ENCODE measurements at places on chromosomes 3 and 15. TPM values are rescaled to one million over a fixed set of nuclear protein-coding genes. Genes with fewer than 3 reads are reported as not detected.

Gene NOX5
- total RNA-seq: 0.26 TPM

Gene AGBL1
- not detected for total RNA-seq

Gene ELL3
- total RNA-seq: 6.8 TPM

- H3K36me3 ChIP-seq: no peaks in the 10 kb centered on the region
- H3K4me1 ChIP-seq: no peaks in the 10 kb centered on the region
- DNase-seq: no peak
- peaks cover 8% of the 10 kb centered on the region for H3K27me3 ChIP-seq
- no peak overlapping the region for H3K4me3 ChIP-seq
These were observed 5.2 kb downstream of the CD200 start for GRCh38 chr3:112338021-112338726.

DNA sequence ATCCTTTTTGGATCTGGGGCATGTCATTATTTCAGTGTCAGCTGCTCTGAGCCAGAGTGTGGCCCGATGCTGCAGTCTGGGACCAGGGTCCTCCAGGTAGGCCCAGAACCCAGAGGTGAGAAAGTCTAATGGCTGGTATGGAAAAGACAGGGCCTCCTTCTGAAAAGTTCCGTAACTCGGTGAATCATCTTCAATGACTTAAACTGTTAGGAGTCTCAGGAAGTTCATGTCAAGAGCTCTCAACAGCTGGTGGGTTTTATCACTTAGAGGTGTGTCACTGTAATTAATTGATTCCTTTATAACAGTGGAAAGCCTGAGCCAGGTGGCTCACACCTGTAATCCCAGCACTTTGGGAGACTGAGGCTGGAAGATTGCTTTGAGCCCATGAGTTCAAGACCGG, 28.5 kb upstream of the PDE8A start:
- no peaks in the 10 kb centered on the region for H3K27me3 ChIP-seq
- no peak overlapping the region for H3K4me3 ChIP-seq
- no peak for DNase-seq

DNA sequence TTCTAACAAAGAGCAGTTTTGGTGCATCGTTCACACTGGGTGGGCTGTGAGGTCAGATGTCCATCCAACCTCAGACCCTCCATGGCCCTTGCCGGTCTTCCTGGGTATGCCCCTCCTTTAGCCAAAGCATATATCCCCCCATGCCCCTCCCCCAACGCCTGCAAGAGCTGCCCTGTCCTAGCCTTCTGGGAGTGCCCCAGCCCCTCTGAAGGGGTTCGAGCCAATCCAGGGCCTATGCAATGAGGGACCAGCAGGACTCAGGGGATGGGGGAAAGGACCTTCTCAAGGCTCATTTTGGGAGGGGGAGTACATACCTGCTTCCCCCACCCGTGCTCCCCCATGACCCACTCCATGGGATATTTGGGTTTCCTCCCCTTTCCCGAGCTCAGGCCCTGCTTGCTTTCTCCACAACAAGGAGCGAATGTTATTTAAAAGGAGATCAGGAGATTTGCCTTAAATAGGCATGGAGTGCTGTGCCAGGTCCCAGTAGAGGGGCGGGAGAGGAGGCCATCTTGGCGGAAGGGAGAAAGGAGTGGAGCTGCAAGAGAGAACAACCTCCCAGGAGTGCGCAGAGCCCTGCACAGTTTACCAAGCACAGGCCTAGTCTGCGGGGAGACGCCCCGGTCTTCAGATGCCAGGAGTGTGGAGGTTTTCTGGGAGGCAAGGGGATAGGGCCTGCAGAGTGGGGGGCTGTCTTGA, 18.2 kb downstream of the PIF1 start:
- no peaks in the 10 kb centered on the region for H3K36me3 ChIP-seq
- H3K27ac ChIP-seq: no peak overlapping the region
- no peaks in the 10 kb centered on the region for H3K4me1 ChIP-seq
- DNase-seq: no peak
- H3K4me3 ChIP-seq: no peak overlapping the region

DNA sequence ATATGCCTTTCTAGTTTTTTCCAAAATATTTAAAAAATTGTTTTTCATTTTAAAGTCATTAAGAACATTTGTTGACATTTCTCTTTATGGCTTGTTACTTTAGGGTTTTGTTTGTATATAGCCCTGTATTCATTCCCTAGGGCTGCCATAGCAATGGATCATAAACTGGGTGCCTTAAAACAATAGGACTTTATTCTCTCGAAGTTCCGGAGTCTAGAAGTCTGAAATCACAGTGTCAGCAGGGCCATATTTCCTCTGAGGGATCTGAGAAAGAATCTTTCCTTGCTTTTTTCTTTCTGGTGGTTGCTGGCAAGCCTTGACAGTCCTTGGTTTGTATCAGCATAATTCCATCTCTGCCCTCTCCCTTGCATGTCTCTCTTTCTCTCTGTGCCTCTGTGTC, 63.4 kb upstream of the CADPS start:
- H3K4me1 ChIP-seq: no peaks in the 10 kb centered on the region
- DNase-seq: no peak
- no peak overlapping the region for H3K4me3 ChIP-seq
- H3K27ac ChIP-seq: no peak overlapping the region
- H3K36me3 ChIP-seq: no peaks in the 10 kb centered on the region

Data from Panc1 (cell line).